ENCODE measurements at places on chromosomes 3 and 15. TPM values are rescaled to one million over a fixed set of nuclear protein-coding genes. Genes with fewer than 3 reads are reported as not detected.

The B3GNT5 gene
- 5.8 TPM for total RNA-seq

The EPM2AIP1 gene
- total RNA-seq, result 28.7 TPM

The SLC24A5 gene
- total RNA-seq, result not detected

The CYP1A2 gene
- not detected for total RNA-seq

The LDHAL6B gene
- total RNA-seq, result not detected

The FGF12 gene
- not detected for total RNA-seq

The SPATA16 gene
- total RNA-seq, result not detected

The STARD5 gene
- 30.9 TPM for total RNA-seq

The GPR149 gene
- total RNA-seq, result not detected

The PLA2G4F gene
- total RNA-seq, result not detected

The PPP2R3A gene
- 16.7 TPM for total RNA-seq

The TEX9 gene
- 5.5 TPM for total RNA-seq

The WDR53 gene
- total RNA-seq, result 6.4 TPM

The NRROS gene
- 0.58 TPM for total RNA-seq

The H1-8 gene
- total RNA-seq, result not detected

The SMCO1 gene
- not detected for total RNA-seq

The PXYLP1 gene
- 9.1 TPM for total RNA-seq

Measured in smooth muscle cell of trachea (primary cell).